ENCODE measurements at places on chromosomes 1 and 21.

DNA sequence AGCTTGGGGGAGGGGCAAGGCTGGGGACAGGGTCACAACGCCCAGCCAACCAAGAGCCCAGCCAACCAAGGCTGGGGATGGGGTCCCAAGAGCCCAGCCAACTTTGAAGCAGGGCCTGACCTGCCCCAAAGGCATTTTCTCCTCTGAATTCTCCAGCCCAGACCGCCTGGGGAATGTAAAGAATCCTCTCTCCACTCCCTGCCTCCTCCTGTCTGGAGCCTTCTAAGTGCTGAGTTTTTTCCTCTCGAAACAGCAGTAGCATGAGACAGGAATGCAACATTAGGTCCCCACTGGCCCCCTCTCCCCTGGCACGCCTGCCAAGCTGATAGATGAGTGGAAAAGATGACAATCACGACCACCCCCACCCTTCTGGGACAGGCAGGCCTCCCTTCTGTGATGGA lies 17.0 kb downstream of the C1orf198 start:
- DNase-seq = no peak

- DNase-seq = no peak
Measured at GRCh38 chr21:42862774-42863503, 16.4 kb downstream of the WDR4 start.

- no peak for DNase-seq
Measured at GRCh38 chr21:20440338-20440737, 557.9 kb upstream of the NCAM2 start.

- no peak for DNase-seq
Measured at GRCh38 chr1:38187552-38187951, 141.0 kb upstream of the POU3F1 start.

GRCh38 chr1:193680247-193680923 lies 494.0 kb upstream of the B3GALT2 start:
- no peak for DNase-seq

DNA sequence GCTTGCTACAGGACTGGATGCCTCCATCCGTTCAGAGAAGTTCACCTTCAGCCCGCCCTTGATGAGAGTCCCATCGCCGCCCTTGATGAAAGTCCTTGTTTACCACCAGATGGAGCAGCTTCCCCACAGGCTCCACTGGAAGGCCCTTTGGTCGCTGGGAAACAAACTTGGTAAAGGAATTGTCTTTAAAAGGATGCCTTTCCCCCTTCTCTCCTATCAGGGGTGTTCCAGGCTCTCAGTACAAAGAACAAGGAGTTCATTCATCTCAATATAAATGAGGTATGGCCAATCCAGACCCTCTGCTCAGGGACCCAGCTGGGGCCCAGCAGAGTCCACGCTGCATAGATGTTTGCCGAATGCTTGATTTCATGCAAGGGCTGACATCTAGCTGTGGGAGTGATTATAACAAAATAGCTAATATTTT lies 50.8 kb downstream of the CAPN9 start:
- DNase-seq = no peak

DNA sequence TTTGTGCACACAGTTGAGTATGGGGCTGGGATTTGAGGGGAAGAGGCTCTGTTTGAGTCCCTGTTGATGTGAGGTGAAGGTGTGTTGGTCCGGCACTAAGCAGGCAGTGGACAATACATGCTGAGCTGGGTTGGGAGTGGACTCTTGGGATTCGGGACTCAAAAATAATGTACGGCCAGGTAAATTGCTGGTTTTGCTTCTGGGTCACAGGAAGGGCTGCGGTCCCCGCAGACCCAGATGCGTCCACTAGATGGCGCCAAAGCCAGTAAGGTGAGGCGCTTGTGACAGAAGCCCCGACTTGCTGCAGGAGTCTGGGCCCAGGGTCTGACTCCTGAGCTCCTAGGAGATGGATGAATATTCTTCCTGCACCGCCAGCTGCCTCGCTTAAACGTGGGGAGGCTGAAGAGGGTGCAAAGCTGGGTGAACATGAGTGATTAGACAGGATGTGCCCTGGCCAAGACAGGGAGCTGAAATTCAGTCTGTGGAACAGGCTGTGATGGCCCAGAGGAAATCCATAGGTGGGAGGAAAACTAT lies 61.4 kb downstream of the ACBD3 start:
- DNase-seq = peak; percentile 91

- DNase-seq = no peak
Measured at GRCh38 chr1:162389021-162389818, 7.7 kb downstream of the C1orf226 start.

- no peak for DNase-seq
Measured at GRCh38 chr1:228378873-228379460, 27.7 kb downstream of the TRIM11 start.

GRCh38 chr1:115089420-115090185 lies at the start of gene TSPAN2:
Gene TSPAN2, minus strand, starts transcription at chr1:115089503. Its CDS starts 71 bp downstream, at chr1:115089432.
- DNase-seq = peak; percentile 70

Measured in CD4-positive, alpha-beta T cell treated with Interleukin-2 at 100 ng/mL for 4 hours (primary cell).